ENCODE measurements at places on chromosomes 16 and 17.

DNA sequence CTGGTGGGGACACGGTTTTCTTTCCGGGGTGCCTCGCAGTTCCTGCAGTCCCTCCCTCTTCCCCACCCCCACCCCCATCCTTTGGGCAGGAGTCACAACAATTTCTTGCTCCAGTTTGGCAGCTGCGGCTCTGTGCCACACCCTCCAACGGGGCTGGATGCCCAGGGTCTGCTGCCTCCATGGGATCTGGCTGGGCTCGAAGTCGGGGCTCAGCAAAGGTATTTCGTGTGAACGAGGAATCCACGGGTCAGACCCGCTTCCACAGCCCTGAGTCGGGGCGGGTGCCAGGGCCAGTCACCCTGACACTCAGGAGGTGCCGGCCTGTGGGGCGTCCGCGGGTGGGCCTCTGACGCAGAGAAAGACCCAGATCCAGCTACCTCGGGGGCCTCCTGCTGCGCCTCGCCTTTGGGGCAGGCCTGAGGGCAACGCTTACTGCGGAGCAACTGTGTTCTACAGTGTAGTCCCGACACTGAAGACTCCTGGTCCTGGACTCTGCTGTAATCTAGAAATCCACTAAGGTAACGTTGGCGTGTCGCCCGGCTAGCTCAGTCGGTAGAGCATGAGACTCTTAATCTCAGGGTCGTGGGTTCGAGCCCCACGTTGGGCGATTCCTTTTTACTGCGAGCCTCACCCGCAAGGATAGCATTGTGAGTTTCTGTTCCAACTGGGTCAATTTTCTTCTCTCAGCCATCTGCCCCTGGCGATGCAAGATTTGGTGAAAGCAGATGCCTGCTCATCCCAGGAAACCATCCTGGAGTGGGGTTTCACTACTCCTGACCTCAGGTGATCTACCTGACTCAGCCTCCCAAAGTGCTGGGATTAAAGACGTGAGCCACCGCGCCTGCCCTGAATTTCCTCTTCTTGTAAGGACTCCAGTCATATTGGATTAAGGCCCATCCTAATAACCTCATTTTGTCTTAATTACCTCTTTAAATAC is 12.6 kb upstream of the OR1F1 start:
- peak; percentile 41 for DNase-seq

- no peak for DNase-seq
These were observed 362 bp downstream of the KLHDC4 start for GRCh38 chr16:87765473-87765775.

DNA sequence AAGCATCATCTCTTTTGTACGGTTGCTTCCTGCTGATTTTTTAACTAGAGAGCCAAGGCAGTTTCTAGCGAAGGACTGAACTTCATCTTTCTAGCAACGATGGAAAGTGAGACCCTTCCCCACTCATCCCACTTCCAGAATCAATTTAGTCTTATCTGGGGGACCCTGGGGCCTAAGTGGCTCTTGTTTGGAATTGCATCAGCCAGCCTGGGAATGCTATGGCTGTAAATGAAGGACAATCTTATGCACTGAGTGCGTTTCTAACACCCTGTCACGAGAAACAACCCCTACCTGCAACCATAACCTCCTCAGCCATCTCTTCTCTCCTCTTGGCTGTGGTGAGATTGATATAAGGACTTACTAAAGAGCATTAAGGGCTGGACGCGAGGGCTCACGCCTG is 64.8 kb downstream of the ERCC4 start:
- DNase-seq, result no peak

- no peak for DNase-seq
These were observed 18.5 kb downstream of the NGFR start for GRCh38 chr17:49513641-49514040.

- DNase-seq, result no peak
These were observed 26.1 kb upstream of the C16orf78 start for GRCh38 chr16:49347476-49347875.

- no peak for DNase-seq
These were observed 15.0 kb downstream of the SLC7A5 start for GRCh38 chr16:87854053-87854906.

- DNase-seq, result no peak
These were observed 39.7 kb downstream of the REXO5 start for GRCh38 chr16:20846030-20846429.

- peak; percentile 53 for DNase-seq
These were observed 1.6 kb downstream of the HIC1 start for GRCh38 chr17:2056206-2057174.

GRCh38 chr17:82732118-82732743 is 3.2 kb upstream of the FN3K start:
- DNase-seq, result no peak

- no peak for DNase-seq
These were observed 83.4 kb downstream of the CDH8 start for GRCh38 chr16:61952841-61953240.

GRCh38 chr16:27351989-27352388 is 38.2 kb downstream of the IL4R start:
- no peak for DNase-seq

GRCh38 chr16:29737713-29738112 is 8.1 kb downstream of the C16orf54 start:
- DNase-seq, result no peak

DNA sequence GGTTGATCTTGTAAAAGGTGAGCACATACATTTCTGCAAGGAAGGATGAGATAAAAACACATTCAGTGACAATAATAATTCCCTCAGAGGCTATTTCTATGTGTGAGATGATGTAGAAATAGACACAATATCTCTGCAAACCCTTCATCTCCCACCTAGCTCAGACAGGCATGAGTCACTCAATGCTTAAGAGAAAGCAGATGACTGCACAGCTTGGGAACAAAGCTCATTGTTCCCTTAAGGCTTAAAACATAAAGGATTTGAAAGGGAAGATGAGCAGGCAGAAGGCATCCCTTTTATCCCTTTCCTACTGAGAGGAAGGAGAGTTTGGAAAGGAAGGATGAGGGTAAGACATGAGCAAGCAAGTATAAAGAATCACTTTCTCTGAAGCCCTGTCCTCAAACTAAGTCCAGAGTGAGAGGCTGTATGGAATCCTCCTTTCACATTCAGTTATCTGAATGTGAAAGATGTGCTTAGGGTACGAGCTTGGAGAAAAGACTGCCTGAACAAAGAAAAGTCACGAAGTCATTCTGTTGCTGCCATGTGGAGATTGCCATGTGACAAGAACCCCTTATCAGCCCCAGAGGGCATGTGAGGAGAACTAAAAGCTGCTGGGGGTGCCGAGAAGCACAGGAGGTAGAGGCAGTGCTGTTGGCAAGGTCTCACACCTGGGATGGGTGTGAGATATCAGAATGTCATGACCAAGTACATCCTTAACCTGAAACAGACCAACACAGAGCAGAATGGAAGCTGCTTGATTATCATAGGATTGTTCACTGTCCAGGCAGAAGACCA is 58.2 kb downstream of the CNTNAP4 start:
- DNase-seq, result no peak

DNA sequence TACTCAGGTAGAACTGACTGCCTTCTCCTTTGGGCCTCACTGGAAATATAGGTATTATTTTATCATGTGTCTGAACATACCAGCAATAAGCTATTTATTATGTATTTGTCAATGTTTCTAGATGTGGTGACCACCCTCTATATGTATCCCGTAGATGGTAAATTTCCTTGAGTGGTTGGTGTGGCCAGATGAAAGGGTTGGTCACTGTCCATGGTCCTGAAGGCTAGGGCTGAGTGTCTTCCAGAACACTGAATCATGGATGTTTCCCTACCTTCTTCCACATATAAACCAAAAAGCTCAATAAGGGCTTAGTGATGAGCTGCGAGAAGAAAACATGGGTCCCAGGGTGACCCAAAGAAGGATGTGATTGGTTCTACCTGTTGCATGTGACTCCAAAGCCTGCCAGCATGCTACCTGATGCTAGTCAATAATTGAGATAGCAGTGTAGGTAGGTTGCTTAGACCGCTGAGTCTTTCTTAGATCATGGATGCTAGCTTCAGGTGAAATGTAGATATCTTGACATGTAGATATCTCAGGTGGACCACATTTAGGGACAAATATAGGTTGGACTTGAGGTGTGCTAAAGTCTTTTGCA is 150.3 kb downstream of the ASIC2 start:
- DNase-seq, result peak; percentile 84

DNA sequence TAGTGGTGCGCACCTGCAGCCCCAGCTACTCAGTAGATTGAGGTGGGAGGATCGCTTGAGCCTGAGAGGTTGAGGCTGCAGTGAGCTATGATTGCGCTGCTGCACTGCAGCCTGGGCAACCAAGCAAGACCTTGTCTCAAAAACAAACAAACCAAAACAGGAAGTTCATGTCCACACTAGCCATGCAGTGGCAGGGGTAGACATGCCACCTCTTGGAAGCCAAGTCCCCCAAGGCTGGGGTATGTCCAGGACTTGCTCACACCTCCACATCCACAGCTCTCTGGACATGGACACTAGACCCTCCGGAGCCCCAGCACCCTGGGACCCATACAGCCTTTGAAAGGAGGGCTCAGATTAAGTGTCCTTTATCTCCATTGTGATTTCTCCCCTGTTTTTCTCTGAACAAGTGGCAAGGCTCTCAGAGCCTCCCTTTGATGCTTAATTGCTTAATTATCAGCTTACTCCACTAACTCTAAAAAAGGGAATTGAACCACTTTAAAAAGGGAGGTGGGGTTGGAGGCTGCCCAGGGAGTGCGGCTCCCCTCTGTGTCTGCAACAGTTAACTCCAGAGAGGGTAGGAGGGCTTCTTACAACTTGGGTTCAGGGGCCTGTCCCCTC is 424.6 kb upstream of the C16orf82 start:
- no peak for DNase-seq

DNA sequence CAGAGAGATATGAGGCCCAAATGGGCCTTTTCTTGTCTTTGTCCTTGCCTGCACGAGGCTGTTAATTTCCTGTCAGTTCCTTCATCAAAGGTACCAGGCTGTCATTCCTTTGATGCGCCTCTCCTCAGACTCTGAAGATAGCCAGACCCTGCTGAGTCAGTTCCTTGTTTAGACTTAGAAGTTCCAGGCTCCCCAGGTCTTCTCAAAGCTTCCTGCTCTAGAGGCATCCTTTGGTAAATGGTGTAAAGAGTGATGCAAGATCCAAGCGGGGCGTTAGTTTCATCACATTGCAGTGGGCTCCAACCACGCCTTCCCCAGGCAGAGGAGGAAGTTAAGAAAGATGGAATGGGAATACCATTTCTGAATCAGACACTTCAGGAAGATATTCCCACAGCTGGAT is 4.0 kb upstream of the CDH11 start:
- DNase-seq, result no peak

DNA sequence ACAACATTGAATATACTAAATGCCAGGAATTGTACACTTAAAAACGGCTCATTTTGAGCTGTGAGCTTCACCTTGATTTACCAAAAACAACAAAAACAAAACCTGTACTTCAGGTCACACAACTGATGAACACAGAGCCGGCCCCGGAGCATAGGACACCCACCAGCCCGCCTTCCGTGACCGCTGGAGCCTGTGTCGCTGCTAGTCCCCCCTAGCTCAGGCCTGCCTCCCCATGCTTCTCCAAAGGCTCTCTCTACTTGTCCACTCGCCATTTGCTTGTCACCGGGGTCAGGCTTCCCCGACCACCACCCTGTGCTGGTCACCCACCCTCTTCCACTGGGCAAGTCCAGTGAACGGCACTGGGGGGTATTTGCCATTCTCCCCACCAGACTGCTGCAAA is 113.8 kb upstream of the TNRC6C start:
- DNase-seq, result no peak

GRCh38 chr17:40564883-40565768 is at the start of gene CCR7:
Gene CCR7, minus strand, starts transcription at chr17:40565472. Its CDS starts 63 bp downstream, at chr17:40565409.
- DNase-seq, result no peak

- no peak for DNase-seq
These were observed 6.0 kb downstream of the GRIN2C start for GRCh38 chr17:74853669-74854068.

DNA sequence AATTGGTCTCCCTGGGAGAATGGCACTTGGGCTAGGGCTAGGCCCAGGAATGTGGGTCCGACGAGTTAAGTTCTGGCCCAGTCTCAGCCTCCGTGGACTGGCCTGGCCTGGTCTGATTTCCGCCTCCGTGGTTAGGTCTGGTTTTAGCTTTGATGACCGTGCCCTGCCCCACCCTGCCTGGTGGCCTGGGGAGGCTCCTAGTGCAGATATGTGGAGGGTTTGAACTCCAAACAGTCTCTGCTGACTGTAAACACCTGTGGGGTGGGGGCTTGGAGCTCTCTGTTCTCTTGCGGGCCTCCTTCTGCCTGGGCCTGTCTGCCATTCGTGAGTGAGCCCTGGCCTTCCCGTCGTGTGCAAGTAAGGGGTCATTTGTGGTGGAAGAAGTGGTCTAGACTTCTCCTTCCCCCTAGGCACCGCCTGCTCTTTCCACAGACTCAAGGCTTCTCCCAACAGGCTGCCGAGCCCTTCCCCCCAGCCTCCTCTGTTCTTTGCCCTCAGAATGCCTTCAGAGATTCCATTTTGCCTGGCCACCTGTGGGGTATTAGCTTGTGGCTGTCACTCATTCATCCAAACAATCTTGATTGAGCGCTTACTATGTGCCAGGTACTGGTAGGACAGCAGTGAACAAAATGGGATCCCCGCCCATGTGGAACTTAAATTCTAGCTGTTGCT is 1.6 kb downstream of the ATP6V0C start:
- no peak for DNase-seq

DNA sequence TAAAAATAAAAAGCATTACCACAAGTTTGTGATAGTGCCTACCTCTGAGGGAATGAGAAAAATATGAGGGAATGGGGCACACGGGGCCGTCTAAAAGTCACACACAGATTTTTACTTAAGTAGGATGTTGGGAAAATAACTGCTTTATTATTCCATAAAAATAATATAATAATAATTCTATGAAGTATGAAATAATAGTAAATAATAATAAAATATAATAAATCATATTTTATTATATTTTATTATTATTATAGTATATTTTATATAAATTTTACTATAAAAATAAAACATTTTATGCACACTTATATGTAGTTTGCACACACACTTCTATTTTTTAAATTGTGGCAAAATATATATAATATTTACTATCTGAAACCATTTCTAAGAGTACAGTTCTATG is 92.3 kb downstream of the BMERB1 start:
- no peak for DNase-seq

GRCh38 chr17:3917391-3917931 is 1.2 kb upstream of the P2RX1 start:
- DNase-seq, result no peak

- no peak for DNase-seq
These were observed 115.5 kb downstream of the AATF start for GRCh38 chr17:37064206-37064605.

GRCh38 chr16:1177750-1178149 is 24.8 kb downstream of the CACNA1H start:
- DNase-seq, result no peak

DNA sequence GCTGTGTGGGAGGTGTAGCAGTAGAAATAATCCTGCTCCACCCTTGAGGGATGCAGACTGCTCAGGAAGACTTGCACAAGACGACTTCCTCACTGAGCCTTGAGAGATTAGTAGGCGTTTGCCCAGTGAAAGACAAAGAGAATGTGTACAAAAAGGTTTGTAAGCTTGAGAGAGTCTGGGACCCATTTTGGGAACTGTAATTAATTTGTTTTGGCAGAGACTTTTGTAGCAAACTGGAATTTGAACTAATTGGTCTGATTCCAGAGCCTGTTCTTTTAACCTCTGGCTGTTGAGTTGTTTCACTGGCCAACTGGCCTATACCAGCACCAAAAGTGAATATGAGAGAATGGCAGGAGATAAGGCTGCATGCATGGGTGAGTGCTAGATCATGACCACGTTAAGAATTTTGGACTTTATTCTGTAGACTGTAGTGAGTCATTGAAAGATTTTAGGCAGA is 75.5 kb downstream of the AATF start:
- DNase-seq, result no peak

- no peak for DNase-seq
These were observed 10.3 kb downstream of the EPX start for GRCh38 chr17:58202859-58203258.
